ELF-1 (cell line): ENCODE measurements at places on chromosomes 7 and 10.

- DNase-seq, result no peak
These were observed 465.0 kb downstream of the SUGCT start for GRCh38 chr7:40599836-40600235.

DNA sequence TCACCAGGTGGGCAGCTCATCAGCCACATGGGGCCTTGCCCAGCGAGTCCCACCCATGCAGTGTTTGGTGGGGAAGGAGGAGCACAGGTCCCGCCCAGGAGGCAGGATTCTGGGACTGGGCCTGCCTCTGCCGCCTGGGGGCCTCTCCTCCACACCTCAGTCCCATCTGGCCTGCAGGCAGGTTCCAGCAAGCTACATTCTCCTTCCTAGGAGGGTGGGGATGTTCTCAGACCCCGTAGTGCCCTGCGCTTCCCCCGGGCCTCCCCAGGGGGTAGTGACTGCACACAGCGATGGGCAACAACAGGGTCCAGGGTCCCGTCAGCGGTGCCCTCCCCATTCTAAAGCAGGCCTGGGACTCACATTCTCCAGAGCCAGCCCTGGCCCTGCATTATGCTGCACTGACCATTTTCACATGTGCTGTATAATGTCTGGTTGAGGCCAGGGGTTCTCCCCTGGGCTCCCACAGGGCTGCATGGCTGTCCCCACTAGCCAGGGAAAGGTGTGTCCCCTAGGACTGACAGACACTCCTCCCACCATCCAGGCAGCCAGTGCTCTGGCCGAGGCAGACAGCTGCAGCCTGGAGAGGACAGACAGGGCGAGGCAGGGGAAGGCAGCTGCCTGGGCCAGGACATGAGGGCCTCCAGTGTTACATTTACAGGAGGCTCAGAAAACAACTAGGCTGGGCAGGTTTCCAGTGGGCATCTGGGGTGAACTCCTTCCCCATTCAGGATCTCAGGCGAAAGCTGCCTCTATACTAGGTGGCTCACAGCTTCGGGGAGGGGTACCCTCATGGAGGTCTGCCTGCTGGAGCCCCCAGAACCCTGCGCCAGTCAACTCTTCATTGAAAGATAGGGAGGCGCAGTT lies 9.3 kb downstream of the RASGEF1A start:
- DNase-seq, result no peak

DNA sequence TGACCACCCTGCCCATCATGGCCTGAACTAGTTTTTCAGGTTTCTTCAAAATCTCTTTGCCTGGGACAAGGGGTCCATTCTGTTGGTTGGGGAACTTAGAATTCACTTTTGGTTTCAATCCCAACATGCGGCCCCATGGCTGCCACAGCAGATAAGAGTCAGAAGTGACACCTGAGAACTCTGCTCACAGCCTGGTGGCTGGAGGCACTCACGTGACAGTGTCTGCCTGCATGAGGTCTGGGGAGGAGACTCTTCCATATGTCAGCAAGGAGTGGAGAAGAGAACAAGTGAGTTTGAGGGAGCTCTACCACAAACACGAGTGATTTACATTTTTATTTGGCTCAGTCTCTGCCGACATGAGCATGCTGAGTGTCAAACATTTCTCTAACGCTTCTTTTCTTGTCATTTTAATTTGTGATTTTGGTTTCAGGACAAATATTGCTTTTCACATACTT lies 370.4 kb downstream of the TNS3 start:
- peak; percentile 79 for DNase-seq

DNA sequence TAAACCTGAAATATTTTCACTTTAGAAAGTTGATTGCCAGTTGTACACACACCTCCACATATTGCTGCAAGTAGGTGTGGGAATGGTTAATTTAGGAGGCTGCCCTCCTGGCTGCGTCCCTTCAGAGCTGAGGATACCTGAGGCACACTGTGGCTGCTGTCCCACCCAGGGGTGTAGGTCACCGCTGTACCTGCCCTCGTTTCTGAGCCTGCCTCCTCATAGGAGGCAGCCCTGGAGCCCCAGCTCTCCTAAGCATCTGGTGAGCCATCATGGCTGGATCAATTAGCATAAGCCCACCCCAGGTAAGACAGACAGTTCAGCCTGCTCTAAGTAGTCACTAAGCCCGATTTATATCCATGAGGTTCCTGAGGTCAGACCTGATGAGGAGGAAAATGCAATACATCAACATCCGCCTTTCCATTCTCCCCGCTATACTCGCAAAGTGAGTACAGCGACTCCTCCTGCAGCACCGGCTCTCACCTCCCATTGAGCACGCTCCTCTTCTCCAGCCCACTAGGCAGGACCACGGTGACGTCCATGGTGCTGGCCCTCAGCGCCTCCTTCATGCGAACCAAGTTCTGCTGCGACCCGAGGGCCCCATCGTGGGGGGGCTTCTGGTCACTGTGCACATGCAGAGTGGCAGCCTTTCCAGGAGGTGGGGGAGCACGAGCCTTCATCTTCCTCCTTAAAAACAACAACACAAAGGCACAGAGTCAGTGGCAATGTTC lies 97.2 kb downstream of the COBL start:
- no peak for DNase-seq

- DNase-seq, result peak; percentile 4
These were observed 44.1 kb downstream of the HGF start for GRCh38 chr7:81725812-81726127.

DNA sequence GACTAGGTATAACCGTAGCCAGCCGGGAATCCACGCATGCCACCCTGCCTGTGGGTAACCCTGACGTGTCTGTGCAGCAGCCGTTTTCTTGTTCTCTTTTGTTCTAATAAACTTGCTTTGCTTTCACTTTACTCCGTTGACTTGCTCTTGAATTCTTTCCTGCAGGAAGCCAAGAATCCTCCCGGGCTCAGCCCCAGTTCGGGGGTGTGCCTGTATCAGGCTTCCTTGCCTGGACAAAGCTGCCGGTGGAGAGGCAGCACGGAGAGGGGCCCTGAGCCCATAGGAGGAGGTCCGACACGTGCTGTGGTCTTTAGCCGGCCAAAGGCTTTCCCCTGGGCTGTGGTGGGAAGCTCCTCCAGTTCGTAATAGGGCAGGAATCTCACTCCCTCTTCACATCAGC lies 256.5 kb upstream of the PPP2R2D start:
- no peak for DNase-seq
